Mesendoderm (in vitro differentiated cells): ENCODE measurements at places on chromosomes 2 and 18.

GRCh38 chr2:133194362-133194655, 374.0 kb downstream of the NCKAP5 start:
- no peak for DNase-seq

GRCh38 chr18:57427429-57428201, 7.6 kb upstream of the ONECUT2 start:
- DNase-seq, result peak; percentile 66

DNA sequence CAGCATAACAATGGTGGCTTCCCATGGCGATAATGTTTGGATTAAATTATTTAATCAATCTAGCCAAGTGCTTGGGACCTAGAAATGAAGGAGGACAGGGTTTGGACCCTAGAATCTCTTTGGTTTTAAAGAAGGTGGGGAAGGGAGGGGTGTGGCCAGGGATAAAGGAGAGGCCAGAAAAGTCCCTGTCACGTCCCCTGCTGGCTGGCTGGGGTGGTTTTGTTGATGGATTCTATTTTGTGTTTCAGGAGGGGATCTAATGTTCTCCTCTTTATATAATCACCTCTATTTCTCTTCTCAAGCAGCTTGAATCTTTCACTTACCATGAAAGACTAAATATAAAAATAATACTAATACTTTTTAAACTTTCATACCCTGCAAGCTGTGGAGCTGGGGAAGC, 52.6 kb upstream of the GALR1 start:
- peak; percentile 37 for DNase-seq

- no peak for DNase-seq
Observed at GRCh38 chr2:71516253-71516888, 63.0 kb downstream of the DYSF start.

DNA sequence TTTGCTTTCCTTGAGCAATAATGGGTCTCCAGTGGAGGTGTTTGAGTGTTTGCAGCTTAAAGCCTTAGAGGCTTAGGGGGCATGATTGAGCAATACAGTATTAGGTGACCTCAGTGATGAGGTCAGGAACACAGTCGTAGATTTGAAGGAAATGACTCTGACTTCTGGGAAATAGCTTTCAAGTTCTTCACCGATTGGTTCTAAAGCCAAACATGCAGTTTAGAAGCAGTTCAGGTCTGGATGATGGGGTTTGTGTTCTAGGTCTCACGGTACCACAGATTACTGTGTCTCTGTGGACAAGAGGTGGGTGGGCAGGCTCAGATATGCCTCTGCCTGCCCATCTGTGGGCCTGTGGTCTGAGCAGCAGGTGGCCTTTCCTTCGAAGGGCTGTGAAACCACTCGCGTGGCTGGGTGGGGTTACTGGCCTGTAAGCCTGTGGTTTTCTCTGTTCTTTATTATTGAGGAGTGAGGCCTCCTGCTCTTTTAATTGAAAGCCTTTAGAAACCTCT, 7.8 kb downstream of the MTHFD2 start:
- peak; percentile 69 for DNase-seq

DNA sequence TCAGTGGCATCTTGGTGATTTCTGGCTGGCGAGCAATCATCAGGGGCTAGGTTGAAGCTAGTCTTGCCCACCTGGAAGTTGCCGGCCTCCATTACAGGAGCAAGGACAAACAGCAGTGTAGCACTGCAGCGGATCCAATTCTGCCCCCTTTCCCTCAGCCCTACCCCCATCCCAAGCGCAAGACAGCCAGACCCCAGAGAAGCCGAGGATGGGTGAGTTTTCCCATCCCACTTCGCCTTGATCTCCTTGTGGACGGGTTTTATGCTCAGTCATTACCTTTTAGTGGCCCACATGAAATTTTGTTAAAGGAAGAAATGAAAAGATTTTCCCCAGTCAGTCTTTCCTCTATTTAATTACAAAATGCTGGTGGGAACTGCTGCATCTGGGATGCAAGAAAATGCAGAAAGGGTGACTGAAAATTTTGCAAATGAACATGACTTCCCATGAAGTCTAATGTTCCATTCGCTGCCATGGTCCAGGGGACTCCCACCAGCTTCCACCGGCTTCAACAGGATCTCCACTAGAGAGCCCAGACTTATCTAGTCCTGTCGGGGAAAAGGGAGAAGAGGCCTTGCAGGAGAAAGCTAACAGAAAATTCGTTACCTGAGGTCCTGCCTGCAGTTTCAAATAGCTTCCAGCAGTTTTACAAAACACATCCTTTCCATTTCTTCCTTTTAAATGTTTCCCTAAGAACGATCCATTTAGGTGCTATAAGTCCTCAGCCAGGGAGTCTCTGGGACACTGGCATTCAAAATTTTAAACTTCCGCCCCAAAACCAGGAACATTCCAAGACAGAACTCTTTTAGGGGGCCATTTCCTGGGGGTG, 1.9 kb upstream of the HOXD9 start:
- no peak for DNase-seq

- no peak for DNase-seq
Observed at GRCh38 chr2:47206181-47206580, 51.1 kb upstream of the STPG4 start.

DNA sequence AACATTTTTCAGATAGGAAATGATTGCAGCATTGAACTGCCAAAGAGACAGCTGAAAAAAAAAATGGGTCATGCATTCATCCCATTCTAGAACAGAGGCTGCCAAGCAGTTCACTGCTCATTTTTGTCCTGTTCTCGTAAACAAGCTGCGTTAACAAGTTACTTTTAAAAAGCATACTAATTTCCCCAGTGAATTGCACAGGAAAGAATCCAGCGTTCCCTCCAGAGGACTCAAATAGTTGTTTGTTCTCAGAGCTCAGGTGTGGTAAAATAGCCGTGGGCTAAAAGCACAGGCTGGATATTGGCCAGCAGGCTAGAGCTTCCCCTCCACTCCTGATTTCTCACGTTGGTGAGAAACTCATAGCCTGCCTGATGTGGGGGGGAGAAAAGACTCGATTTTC, 76.1 kb upstream of the AQP4 start:
- DNase-seq, result no peak

- DNase-seq, result no peak
Observed at GRCh38 chr2:235063471-235063961, 111.7 kb downstream of the SH3BP4 start.

GRCh38 chr2:44972771-44973535, 31.5 kb downstream of the SIX3 start:
- peak; percentile 70 for DNase-seq

DNA sequence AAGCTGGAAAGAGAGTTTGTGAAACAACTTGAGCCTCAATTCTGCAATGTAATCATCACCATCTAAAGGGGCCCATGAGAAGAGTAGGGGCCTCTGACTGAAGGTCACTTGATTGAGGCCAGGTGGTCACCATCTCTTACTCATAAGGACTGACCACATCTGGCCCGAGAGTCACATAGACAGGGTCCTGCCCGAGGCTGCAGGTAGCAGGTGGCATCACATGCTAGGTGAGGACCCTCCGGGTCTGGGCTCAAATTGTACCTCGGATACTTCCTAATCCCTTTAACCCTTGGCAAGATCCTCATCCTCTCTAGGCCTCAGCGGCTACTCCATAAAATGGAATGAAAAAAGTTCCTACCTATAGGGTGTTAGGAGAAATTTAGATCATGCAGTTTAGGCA, 16.7 kb downstream of the FHL2 start:
- DNase-seq, result no peak

- DNase-seq, result no peak
Observed at GRCh38 chr2:122209377-122209776, 453.9 kb downstream of the TSN start.

GRCh38 chr18:79624356-79625170, 55.0 kb upstream of the CTDP1 start:
- no peak for DNase-seq

DNA sequence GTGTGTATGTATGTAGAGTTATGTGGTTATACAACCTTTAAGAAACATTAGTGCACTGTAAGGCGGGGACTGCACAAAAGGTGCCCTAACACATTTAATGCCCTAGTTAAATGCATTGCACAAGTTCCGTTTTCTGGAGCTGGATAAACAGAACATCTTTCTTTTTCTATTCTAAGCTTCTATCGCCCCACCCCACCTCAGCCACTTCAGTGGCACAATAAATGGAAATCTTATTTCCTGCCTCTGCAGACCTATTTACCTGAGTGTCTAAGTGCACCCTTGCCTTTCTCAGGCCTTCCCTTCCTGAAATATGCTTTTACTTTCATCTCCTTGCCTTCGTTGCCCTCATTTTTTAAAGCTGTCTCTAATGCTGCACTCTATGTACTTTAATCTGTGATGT, 123.5 kb downstream of the TANC1 start:
- DNase-seq, result no peak

GRCh38 chr2:81242501-81242900, 937.9 kb upstream of the LRRTM1 start:
- no peak for DNase-seq

GRCh38 chr2:222319586-222320435, 21.0 kb upstream of the PAX3 start:
- DNase-seq, result no peak

DNA sequence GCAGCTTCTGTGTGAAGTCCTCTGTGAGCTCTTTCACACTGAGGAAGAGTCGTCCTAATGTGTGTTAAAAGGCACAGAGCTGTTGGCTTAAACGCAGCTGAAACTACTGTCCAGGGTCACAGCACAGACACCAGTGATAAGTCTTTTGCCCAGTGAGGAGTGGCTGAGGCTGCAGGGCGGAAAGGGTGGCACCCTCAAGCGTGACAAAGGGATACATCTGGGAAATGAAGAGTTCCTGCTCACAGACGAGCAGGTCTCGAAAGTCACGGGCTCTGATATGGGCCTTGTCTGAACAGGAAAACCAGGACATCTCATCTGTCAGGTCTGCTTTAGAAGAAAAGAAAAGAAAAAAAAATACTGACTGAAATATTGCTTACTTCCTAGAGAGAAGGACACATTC, 36.5 kb downstream of the TGIF1 start:
- DNase-seq, result no peak

DNA sequence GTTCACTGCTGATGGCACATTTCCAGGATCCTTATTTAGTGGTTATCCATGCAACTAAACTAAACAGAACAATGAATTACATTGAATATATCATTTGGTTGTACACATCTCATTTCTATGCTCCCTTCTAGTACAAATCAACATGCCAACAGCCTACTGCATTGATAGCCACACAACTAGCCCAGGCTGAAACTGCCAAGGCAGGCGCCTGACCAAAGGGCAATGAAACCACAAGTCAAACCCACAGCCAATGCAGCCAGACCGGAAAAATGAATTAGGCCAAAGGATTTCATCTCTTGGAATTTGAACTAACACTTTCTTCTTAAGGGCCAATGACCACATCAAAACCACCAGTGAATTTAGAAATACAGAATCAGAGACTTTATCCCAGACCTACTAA, 196.4 kb downstream of the NOL4 start:
- DNase-seq, result no peak

DNA sequence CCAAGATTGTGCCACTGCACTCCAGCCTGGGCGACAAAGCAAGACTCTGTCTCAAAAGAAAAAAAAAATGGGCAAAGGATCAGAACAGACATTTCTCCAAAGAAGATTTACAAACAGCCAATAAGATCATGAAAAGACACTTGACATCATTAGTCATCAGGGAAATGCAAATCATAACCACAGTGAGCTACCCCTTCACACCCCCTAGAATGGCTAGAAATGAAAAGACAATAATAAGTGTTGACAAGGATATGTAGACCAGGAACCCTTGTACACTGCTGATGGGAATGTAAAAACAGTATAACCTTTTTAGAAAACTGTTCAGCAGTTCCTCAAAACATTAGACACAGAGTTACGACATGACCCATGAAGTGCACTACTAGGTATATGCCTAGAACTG, 18.4 kb upstream of the MTERF4 start:
- DNase-seq, result no peak

GRCh38 chr2:127859712-127860085, 1.7 kb upstream of the POLR2D start:
- DNase-seq, result peak; percentile 94

GRCh38 chr2:30030361-30030760, 109.0 kb upstream of the ALK start:
- no peak for DNase-seq

- DNase-seq, result peak; percentile 54
Observed at GRCh38 chr2:111900859-111901258, 2.5 kb downstream of the MERTK start.

GRCh38 chr18:70998490-70998889, 709.6 kb downstream of the SOCS6 start:
- DNase-seq, result peak; percentile 51

DNA sequence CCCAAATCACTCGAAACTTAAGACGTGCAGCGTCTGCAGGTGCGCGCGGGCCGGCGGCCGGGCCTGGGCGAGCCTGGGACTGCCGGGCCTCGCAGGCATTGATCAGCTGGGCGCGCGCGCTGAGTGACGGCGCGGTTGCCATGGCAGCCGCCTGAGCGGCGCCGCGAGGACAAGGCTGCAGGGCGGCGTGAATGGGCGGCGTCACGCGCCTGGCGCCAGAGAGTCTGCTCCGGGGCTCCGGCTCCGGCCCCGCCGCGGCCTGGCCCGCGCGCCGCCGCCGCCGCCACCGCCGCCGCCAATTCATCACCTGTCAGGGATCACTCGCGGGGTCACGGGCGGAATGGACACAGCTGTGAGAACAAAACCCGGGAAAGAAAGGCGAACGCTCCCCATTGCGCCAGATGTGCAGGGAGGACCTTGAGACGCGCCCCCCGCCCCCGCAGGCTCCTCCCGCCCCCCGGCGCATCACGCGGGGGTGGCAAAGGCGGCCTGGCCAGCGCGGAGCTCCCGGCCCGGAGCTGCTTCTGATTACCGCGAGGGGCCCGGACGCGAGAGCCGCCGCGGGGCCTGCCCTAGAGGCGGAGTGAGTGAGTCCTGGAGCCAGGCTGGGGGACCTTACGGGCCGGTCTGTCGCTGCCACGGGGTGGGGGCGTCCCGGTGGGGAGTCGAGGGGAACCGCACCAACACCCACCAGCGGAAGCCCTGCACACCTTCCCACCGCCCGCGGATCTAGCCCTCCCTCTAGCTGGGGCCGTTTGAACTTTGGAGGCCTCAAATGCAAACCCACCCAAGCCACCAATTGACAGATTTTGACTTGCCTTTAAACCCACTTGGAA, 2.9 kb upstream of the ID2 start:
- DNase-seq, result peak; percentile 97

DNA sequence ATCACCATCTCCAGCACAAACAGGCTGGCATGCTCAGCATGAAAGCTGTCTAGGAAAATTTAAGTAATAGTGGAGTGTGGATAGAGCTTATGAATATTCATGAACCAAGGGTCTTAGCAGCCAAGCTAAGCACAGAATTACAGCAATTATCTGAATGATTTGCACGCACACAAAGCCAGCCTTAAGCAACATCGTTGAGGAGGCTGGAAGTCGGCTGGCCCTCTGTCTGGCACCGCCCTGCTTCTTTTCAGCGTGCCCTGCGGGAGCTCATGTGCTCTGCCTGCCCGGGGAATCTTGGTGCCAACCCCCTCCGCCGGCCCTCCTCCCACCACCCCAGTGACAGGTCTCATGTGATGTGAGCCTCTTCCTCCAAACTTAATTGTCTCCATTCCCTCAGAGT, 540.1 kb downstream of the CMPK2 start:
- DNase-seq, result no peak
